CD4-positive, alpha-beta T cell treated with Interferon alpha-2 for 1 hour (primary cell): ENCODE measurements at places on chromosomes 4 and X.

DNA sequence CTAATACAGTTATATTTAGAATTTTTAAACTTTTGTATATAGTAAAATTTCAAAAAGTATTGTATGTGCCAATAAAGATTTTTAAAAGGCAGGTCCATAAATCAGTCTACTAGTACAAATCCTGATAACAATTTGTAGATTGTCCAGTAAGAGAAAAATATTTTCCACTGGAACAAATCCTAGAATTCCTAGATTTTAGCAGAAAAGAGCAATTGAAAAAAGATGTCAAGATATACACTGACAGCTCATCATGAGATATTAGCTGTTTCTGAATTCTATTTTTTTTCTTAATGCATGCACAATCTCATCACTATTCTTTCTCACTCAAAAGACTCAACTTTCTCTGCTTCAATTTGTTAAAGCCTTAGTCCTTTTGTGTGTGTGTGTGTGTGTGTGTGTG is 289.2 kb upstream of the MAD2L1 start:
- no peak for DNase-seq

DNA sequence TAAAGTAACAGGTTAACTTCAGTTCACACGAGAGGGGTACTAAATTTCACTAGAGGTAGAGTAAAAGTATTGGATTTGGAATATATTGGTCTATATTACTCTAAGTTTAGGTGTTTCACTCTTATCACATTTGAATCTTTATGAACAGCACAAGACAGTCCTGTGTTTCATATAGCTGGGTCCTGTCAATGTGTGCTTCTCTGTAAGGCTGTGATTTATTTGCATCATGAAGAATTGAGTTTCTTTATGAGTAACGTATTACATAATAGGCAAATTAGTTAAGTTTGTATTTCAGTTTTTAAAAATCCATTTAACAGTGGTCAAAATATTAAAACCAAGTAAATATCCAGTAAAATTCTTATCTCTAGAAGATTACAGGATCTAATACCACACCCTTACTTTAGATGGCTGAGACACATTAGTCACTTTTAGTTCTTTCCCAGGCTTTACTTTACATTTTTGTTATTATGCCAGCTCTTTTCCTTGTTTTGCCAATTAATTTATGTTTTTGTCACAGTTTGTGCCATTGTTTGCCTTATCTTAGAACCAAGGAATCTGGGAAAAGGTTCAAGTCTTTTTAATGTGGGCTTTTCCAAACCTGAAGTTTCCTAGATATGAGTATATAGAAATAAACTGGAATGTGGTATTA is 32.1 kb downstream of the NUDT6 start:
- DNase-seq, result no peak

DNA sequence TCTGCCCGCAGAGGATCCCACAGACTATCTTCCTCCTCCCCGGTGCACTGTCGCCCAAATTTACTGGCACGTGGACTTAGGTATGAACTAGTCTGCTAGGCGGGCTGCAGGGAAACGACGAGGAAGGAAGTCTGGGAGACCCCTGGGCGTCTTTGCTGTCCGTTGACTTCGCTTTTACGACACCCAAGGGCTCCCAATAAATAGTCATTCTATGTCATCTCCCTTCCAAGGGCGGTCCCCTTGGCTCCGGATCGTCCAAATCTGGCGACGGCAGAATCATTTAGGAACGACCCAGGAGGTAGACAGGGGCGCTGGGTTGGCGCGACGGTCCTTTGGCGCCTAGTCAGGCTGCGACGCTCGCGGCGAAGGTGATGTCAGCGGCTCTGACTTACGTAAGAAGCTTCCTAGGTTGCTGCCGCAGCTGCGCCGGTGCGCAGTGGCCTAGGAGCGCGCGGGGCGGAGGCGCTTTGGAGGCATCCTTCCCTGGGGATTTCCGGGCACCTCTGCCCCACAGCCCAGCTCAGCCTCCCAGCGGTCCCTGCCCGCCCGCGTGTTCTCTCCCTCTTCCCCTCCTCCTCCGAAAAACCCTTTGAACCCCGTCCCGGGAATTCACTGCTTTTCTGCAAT is 2.2 kb downstream of the NHS start:
- no peak for DNase-seq

GRCh38 chr4:164383058-164383357 is 370.9 kb upstream of the SMIM31 start:
- DNase-seq, result no peak
